Activated CD8-positive, alpha-beta T cell treated with anti-CD3 and anti-CD28 coated beads for 36 hours (primary cell): ENCODE measurements at places on chromosomes 12 and 14.

- no peak for DNase-seq
Measured at GRCh38 chr14:99576761-99577705, 27.0 kb downstream of the CCDC85C start.

DNA sequence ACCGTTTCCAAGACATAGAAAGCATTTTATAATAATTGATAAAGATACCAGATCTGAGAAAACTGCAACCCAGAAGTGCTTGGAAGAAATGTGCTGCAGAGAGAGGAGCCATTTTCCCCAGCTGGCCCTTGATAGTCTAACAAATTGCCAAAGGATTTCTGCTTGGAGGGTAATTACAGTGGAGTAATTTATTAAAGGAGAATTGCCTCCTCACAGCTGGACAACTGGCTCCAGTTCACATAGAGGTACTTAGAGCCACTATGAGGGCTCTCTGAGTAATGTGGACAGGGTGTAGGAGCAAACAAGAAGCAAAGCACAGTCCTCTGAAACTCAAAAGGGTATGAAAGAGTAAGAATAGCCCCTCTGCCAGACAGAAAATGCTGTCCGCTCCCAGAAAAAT is 335.6 kb downstream of the SYT1 start:
- no peak for DNase-seq

- no peak for DNase-seq
Measured at GRCh38 chr12:45284096-45284901, 68.4 kb downstream of the ANO6 start.

GRCh38 chr12:93135286-93136239 is 206.5 kb upstream of the EEA1 start:
- no peak for DNase-seq

DNA sequence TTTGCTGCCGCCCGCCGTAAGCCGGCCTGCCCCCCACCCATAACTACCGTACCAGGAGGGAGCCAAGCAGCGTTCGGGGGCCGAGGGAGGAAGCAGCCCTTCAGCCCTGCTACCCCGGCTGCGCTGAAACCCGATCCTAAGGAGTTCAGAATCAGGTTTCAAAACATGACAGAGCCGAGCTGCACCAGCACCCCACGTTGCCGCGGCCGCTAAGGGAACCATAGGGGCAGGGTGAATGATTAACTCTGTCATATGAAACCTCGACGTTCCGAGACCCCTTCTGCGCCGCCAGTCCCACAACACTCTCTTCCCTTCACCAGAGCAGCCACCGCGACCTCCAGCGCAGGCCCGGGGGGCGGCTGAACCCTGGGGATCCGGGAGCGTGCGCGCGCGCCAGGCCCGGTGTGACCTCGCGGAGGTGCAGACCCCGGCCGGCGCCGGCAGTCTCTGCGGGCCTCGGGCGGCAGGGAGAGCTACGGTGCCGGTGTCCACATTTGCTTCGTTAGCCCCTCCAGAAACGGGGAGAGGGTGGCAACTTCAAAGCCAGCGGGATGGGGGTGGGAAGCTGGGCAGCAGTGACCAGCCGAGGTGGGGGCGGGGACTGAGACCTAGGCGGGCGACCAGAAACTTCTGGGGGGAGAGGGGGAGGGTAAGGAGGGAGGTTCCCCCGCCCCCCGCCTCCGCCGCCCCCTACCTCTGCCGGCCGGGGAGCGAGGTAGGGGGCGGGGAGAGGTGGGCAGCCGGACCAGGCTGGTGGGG is 1.6 kb downstream of the SIX4 start:
- DNase-seq, result peak; percentile 46

DNA sequence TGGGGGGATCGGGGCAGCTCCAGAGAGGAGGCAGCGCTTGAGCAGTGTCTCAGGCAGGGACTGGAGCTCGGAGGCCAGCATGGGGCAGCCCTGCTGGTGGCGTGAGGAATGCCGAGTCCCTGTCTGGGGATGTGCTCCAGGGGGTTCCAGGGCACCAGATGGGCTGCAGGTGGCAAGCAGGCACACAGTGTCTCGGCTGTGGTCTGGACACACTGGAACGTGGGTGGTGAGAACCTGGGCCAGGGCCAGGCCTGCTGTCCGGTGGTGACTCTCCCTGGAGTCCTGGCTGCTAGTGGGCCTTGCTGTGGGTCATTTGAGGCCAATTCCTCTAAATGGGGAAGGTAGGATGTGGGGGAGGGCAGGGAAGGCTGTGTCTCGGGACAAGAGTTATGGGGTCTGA is 199.4 kb upstream of the RTL1 start:
- DNase-seq, result no peak

DNA sequence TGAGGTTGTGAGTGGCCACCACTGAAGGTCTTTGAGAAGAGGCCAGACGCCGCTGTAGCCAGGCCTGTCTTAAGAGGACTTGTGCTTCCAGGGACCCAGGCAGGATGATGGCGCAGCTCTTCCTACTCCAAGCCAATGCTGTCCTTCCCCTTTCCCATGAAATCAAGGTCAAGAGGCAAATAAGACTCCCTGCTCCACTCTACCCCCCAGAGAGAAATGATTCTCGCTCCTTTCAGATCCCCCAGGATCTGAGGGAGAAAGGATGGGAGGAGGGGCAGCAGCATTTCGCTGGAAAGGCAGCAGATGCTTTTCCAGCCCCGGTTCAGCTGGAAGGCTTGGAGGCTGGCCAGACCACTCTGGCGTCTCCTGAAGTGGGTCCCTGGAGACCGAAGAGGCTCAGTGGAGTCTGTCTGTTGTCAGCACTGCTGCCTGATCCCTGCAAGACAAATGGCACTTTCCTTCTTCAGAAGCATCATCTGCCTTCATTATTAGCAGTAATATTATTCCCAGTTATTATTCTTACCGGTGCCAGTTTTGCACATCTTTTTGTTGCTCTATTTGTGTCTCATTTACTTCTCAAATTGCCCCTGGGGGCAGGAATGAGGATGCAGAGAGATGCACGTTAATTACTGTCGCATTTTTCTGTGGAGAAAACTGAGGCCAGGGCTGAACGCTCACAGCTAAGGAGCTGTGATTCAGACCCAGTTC is 51.4 kb downstream of the C14orf132 start:
- no peak for DNase-seq

DNA sequence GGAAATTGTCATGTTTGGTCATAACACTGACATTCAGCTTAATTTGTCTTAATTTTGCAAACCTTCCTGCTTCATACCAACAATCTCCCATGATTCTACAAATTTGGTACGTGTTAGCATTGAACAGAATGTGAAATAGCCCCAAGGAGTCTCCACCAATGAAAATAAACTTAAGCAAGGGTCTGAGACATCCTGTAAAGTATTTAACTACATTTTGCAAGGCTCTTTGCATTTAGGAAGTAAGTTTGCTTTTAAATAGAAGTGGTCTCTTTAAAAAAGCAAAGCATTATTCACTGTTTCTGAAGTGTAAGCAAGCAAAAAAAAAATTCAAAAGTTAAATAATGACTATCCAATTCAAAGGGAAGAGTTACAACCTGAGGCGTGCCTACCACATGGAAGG is 79.9 kb downstream of the WASHC3 start:
- no peak for DNase-seq

GRCh38 chr14:72128629-72129028 is 196.4 kb downstream of the RGS6 start:
- no peak for DNase-seq

DNA sequence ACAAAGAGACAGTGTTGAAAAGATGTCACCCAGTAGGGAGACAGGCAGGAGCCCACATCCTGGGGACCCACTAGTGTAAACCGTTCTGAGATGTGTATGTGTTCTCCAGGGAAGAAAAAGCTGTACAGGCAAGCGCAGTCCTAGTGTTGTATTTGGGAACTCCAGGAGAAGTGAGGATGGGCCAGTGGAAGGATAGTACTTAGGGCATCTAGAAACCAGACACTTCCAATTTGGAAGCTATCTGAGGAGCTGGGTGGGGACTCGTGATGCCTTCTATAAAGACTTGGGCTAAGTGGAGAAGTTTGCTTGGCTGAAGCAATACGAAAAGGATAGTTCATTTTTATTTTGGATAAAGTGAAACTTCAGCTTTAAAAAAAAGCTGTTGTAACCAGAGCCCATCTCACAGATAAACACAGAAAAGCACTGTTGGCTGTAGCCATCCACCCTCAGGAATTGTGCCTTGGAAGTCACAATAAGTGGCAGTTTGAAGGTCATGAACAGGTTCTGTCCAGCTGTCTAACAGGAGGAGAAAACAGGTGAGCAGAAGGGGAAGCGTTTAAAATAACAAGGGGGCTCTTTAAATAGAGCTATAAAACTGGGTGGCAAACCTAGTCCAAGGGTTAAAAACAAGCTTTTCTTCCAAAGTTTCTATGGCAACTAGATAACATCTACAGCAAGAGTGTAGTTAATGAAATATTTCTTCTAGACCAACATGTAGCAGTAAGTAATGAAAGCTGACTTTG is 108.0 kb upstream of the ARHGAP5 start:
- DNase-seq, result no peak

GRCh38 chr14:100446572-100446971 is 123.4 kb downstream of the SLC25A47 start:
- DNase-seq, result peak; percentile 52

GRCh38 chr14:69055125-69055524 is 76.0 kb upstream of the ACTN1 start:
- no peak for DNase-seq

DNA sequence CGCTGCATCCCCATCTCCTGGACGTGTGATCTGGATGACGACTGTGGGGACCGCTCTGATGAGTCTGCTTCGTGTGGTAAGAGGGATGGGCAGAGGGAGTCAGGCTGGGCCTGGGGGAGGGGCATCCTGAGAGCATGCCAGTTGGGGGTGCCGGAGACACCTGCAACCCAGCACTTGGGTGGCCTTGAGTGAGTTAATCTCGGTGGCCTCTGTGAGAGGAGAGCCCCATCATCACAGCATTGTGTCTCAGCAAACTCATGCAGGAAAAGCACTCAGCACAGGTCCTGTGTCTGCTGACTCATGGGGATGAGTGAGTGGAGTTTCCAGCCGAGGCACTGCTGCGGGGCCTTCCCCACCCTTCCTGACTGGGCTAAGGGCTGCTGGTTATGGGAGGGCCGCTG is 19.6 kb upstream of the LRP1-AS start:
- DNase-seq, result peak; percentile 60

DNA sequence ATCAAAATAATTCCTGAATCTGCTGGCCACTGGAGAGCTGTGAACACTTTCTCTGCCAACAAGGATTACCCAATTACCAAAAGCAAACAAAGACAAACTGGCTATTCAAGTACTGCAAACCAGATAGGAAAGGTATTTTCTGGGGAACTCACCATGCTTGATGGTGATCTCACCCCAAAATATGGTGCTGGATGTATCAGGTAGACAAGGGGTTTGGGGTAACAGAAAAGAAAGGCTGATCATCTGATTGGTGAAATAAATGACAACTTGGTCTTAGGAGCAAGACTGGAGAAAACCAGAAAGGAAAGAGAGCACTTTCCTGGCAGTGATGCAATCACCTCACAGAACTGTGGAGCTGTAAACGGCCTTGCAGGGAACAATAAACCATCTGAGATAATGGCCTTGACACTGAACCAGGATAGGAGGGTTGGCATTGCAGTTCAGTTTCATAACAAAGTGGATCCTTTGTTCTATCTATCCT is 31.0 kb upstream of the NPFF start:
- no peak for DNase-seq

DNA sequence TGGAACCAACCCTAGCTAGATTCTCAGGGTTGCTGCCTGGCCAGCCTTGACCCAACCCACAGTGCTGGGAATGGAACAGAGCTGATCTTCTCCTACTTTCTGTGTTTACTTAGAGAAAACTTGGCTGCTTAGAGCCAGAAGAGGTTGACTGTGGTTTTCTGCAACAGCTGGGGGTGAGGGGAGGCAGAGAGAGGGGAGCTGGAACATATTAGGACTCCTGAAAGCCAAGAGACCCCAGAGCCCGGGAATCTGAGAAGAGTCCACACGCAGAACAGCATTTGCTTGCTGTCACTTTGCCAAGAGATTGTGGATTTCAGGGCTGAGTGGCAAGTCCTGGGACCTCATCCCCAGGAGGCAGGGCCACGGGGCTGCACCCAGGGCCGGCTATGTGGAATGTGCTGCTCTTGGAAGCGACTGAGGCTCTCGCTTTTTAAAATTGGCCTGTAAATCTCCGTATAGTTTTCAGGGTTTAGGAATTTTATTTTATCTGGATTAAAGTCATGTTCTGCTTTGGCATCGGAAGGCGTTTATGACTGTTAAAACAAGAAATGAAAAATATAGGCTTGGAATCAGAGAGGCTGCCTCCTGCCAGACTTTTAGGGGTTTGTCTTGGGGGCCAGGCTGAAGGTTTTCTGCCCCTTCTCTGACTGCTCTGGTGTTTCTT is 22.3 kb upstream of the MED13L start:
- DNase-seq, result no peak

GRCh38 chr14:105351920-105352851 is 37.6 kb downstream of the PACS2 start:
- peak; percentile 94 for DNase-seq

DNA sequence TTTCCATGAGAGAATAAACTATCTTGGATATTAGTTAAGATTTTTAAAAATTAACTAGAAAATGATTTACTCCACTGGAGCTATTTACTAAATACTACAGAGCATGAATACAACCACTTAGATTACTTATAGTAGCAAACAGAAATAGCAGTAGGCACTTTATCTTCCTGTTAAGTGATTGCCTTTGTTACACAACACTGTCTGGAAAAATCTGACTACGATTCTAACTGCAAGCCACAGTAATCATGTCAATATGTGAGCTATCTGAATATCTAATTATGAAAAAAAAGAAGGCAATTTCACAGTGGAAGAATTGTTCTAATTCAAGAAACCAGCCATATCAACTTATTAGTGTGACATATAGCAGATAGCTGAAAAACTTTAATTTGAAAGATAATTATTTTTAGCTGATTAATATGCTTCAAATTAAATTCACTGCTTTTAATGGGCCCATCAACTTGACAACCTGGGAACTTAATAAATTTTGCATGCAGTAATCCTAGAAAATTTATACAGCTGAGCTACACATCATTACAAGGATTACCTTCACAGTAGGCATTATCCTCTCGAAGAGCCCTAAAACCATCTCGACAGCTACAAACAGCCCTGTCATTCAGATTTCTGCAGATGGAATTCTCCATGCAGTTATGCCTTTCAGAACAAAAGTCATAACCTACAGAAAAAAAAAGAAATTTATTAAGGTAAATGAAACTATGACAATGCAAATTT is 172.8 kb downstream of the NELL2 start:
- DNase-seq, result no peak

DNA sequence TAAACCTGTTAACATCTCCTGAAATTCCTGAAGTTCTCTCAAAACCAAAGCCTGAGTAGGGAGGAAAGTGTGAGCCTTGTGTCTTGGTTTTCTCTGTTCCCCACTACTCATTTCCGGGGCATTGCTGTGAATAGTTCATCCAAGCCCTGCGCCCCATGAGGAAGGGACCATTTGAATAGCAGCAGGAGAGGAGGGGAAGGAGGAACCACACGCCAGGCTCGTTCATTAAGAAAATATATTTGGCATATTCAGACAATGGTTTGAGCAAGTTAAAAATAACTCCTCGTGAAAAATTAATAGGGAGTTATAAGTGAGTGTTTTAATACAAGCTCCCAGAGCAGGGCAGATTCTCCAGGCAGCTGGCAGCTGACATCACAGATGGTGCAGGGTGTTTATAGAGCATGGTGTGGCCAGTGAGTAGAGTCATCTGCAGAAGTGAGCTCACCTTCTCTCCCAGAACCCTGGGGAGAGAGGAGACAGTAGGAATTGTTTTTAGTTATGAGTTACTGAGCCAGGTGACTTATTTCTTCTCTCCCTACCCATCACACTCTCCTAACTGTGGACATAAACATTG is 29.5 kb upstream of the CISTR start:
- no peak for DNase-seq

GRCh38 chr12:96454396-96454795 is 35.0 kb upstream of the CFAP54 start:
- DNase-seq, result no peak

GRCh38 chr12:116466536-116466935 is 92.6 kb upstream of the MAP1LC3B2 start:
- no peak for DNase-seq

GRCh38 chr14:103684871-103685270 is 30.4 kb downstream of the XRCC3 start:
- no peak for DNase-seq
